ENCODE measurements at places on chromosomes 7 and 10.
A peak's percentile ranks its signal among the peaks of the same experiment; 100 is the strongest.

- DNase-seq = no peak
These were observed 69.4 kb downstream of the AMZ1 start for GRCh38 chr7:2757361-2757903.

DNA sequence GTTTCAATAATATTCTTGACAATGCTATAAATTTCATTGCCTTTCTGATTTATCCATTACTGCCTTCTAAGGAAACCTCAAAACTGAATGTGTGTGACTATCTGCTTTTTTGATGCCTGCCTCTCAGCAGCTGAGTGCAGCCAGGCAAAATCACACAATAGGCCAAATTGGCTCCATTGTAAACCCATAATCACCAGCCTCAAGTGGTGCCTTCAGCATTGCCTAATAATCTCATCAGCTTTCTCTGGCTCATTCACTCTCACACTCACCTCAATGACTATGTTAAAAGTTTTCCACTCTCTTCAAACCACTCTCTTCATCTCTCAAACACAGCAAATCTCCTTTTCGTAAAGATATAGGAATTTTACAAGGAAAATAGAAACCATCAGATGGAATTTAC lies 182.5 kb upstream of the COL1A2 start:
- no peak for DNase-seq

- DNase-seq = no peak
These were observed 25.5 kb downstream of the GTF2IRD1 start for GRCh38 chr7:74479066-74479781.

DNA sequence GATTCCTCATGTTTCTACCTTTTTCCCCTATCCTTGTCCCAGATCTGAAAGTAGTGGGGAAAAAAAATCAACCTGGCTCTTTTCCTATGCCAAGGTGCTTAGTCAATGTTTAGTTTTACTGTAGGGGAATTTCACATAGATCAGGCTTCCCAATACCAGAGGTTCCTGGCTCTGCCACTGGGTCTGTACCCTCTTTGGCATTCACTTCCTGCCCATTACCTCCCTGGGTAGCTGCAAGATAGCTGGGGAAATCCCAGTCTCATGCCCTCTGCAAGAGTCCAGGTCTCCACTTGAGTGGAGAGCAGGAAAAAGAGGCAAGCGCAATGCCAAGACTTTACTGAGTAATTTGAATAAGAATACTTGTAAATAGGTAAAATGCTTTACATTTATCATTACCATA lies 3.5 kb upstream of the BPGM start:
- DNase-seq = no peak

- DNase-seq = no peak
These were observed 278.5 kb upstream of the KLF14 start for GRCh38 chr7:131012477-131013031.

DNA sequence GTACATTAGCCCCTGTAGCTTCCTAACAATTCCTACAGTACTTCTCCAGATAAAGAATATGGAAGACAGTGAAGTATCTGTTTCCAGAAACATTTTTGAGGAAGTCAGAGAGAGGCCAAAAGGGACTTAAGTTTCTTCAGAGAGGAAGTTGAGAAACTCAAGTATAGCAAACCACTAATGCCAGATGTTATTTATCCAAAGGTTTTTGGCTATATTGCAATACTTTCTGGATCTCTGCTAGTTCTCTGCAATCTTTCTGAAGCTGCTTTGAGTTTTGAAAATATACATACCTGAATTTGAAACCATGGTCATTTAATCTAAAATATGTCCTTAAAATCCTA lies 64.7 kb downstream of the BICC1 start:
- no peak for DNase-seq

GRCh38 chr10:34664706-34665105 lies 150.4 kb downstream of the PARD3 start:
- no peak for DNase-seq

- no peak for DNase-seq
These were observed 96.9 kb downstream of the NSUN6 start for GRCh38 chr10:18554479-18554878.

DNA sequence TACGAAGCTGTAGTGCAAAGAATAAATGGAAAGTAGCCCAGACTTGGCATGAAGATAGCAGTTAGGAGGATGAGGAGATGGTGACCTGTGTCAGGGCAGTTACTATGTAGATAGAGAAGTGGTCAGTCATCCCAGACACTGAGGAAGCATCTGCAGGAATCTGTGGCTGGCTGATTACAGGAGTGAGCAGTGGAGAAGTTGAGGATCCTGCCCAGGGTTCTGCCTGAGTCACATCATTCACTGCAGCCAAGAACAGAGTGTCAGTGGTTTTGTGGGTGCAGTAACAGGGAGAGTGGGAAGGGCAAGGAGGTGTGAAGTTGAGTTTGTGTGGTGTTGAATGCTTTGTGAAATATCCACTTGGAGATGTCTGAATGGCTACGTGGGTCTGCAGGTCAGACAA lies 676.4 kb upstream of the NRP1 start:
- DNase-seq = no peak

DNA sequence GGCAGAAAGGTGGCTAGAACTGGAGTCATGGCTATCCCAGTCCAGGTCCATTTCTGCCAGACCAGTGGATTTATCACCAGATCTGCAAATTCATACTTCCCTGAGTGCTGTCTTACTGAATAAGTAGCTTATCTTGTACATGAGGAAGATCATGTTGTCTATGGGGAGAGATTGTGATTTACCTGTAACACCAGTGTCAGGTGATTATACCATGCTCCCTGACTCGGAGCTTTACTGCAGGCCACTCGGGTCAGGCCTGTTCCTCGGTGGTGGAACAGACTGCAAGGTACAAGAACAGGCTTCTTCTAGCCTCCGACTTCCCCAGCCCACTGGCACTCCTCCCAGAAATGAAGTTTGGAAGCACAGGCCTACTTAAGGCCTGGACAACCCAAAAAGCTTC lies 42.6 kb upstream of the DLG5 start:
- no peak for DNase-seq

- peak; percentile 88 for DNase-seq
These were observed at the start of gene ANKRD2 for GRCh38 chr10:97572214-97572989. Gene ANKRD2 (plus strand): TSS chr10:97572779. CDS start chr10:97572789, 10 bp downstream.

- DNase-seq = peak; percentile 52
These were observed 93.0 kb upstream of the SLC25A13 start for GRCh38 chr7:96414931-96415292.

DNA sequence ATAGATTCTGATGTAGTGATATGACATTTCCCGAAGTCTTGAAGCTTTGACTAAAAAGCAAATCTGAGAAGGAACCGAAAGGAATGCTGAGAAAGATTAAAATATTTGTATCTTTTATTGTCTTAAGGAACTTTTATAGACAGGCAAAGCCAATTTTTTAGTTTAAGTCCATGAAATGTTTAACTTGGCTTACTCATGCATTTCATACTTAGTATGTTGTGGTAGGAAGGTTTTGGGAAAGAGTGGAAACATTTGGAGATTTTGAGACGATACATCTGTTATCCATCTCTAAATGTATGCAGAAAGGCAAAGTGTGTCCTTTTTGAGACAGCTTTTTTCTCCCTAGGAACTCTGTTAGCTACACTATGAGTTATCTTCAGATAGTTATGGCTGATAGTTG lies 10.1 kb downstream of the TBC1D12 start:
- no peak for DNase-seq

DNA sequence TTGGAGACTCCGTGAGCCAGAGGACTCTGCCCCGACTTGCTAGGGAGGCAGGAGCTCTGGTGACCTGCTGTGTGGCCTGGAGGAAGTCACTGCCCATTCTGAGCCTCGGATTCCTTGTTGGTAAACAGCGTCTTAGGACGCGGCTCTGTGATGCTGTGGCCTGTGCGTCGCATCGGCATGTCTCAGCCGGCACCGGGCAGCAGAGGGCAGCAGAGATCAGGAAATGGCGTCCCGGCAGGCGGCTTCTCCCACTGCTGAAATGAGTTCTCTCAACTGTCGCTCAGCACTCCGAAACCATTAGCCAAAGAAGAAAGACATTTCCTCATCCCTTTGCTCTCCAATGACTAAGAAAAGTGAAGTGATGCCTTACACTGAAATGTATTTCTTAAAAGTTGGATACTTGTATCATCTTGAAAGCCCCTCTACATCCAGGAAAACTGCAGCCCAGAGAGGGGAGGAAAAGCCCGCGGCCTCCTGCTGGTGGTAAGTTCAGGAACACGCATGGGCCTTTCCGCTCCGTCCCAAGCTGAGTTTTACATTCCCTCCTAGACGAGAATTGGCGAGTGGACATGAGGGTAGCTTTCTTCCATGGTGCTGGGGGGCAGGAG lies 91.7 kb downstream of the WDR11 start:
- peak; percentile 89 for DNase-seq

DNA sequence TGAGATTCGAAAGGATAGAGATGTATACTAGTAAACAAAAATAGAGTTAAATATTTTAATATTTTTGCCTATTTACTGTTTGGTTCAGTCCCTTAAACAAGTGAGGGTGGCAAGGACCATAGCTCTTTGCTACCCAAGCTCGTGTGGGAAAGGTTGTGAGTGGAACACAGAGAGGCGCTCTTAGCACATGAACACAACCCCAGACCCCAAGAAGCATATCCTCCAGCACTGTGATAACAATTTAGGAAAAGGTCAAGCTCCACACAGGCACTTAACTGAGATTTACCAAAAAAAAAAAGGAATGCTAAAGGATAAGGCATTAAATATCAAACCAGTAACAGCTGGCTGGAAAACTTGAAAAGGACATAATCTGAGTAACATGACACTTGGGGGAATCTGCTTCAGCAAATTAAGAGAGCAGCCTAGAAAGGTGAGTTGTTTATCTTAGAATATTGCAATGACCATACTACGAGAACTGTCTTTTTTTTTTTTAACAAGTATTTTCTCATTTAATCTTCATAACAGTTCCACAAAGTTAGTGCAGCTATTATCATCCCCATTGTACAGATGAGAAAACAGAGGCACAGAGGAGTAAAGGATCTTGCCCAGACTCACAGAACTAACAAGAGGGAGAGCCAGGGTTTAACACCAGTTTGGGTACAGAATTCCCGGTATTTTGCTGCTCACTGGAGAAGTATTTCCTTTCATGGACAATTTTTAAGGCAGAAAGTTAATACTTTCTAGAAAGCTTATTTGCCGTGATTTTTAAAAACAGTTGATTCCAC lies 303.5 kb upstream of the AOAH start:
- no peak for DNase-seq

GRCh38 chr10:72133517-72133916 lies 45.2 kb upstream of the SPOCK2 start:
- no peak for DNase-seq

- no peak for DNase-seq
These were observed 23.5 kb downstream of the POLL start for GRCh38 chr10:101564490-101564991.

DNA sequence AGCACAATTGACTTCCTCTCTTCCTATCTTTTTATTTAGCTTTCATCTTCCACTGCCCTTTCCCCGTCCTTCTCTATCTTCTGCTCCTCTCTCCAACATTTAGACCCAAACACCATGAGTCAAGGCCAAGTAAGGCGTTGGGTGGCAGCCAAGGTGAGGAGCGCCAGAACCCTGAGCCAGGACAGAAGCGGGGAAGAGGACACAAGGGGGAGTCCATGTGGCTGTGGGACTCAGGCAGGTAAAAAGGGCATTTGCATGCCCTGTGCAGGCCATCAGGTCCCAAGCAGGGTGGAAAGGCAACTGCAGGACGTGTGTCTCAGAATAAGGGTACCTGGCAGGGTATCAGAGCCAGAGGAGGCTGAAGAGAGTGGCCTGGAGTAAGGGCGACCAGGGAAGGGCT lies 192.4 kb upstream of the PFKP start:
- DNase-seq = no peak

DNA sequence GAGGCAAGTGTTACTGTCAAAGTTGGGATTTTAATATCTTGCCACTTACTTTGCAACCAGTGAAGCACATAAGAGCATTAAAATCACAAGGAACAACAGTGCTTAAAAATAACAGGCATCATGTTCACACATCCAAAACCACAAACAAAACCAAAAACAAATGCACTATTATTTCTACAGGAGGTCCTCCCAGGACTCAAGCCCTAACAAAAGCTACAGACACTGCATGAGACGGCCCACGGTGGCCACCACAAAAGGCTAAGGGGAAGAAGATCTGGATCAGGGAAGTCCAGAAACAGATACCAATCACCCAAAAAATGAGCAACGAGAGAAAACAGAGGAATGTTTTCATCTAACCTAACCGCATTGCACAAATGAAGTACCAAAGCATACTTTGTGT lies 158.4 kb downstream of the ZMYND11 start:
- no peak for DNase-seq

DNA sequence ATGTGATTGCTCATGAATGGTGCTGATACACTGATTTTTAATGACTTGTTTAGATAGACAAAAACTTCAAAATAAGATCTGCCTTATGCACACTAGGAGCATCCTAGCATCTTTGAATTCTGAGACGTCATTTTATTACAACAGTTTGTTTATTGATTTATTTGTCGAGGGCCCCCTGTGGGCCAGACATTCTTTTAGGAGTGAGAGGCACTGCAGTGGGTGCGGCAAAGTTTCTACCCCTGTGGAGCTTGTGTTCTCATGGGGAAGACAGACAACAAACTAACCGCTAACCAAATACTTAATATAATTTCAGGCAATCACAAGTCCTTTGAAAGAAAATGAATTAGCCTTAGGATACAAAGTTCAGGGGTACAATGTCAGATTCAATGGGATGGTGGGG lies 363.1 kb downstream of the RPS24 start:
- no peak for DNase-seq

GRCh38 chr7:77649716-77650349 lies 46.4 kb upstream of the RSBN1L start:
- no peak for DNase-seq

GRCh38 chr7:100088621-100089457 lies at the start of gene COPS6:
Gene COPS6 (plus strand): TSS chr7:100088969. CDS start chr7:100088991, 22 bp downstream.
- DNase-seq = peak; percentile 79

- DNase-seq = no peak
These were observed 1.3 kb downstream of the UBN2 start for GRCh38 chr7:139232377-139232717.

GRCh38 chr7:54260941-54261371 lies 281.2 kb upstream of the VSTM2A start:
- no peak for DNase-seq

DNA sequence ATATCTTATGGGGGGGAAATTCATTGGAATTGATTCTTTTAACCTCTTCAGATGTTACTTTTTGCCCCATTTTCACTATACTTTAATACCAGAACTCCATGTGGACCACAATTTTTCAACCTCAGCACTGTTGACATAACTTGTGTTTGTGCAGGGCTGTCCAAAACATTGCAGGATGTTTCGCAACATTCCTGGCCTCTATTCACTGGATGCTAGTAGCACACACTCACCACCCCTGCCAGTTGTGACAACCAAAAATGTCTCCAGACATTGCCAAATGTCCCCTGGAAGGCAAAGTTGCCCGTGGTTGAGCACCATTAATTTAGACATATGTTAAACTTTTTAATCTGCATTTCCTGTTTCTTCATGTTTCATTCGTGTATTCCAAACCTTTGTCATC lies 234.7 kb downstream of the GFRA1 start:
- no peak for DNase-seq

Measured in WTC11 (cell line).